ENCODE measurements at places on chromosomes 1 and 21.
A peak's percentile ranks its signal among the peaks of the same experiment; 100 is the strongest.

DNA sequence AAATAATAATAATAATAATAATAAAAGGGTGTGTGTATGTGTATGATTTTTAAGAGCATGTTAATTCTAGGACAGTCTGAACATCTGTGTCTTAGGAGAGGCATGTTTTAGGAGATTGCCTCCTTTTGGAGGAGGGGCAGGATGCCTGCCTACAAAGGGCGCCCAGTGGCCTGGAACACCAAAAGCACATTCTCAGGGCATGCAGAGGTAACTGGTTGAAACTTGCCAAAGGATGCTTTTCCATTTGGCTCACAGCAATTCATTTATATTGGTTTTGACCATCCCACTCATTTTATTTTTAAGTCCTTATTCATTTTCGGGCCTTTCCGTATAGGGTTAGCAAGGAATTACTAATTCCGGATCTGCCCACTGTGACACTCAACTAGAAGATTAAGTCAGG is 21.1 kb upstream of the LAMC2 start:
- no peak for DNase-seq

DNA sequence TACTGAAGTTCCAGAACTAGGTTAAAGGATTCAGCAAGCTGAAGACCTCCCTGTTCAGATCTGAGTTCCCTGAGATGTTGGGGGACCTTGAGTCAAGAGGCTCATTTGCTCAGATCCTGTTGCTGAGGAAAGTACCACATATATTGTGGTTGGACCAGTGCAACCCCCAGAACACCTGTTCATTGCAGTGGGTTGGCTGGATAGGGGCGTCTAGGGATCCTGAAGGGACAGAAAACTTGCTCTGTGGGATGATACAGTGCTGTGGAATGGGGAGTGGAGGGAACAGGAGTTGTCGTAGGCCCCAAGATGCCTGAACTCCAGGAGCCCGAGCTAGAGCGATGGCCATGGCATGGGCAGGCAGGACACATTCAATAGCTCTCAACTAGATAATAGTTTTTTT is 24.6 kb upstream of the MAPKAPK2 start:
- no peak for DNase-seq

DNA sequence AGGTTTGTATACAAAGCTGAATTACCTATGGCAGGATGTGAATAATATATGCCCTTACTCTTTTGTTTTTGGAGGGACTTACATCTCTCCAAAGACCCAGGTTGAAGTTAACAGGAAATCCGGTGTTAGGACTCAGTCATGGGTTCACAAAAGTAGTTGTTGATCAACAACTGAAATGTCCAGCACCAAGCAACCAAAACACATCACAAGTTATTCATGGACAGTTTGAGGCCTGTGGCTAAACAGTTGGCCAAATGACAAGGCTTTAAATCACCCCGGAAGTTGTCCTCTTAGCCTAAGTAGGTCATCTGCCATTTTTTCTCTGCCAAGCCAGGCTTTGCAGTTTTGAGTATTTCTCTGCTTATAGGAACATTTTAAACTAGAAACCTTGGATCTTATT is 89.9 kb downstream of the CD247 start:
- DNase-seq, result no peak

- DNase-seq, result no peak
Observed at GRCh38 chr1:245091818-245092637, 62.8 kb upstream of the KIF26B start.

DNA sequence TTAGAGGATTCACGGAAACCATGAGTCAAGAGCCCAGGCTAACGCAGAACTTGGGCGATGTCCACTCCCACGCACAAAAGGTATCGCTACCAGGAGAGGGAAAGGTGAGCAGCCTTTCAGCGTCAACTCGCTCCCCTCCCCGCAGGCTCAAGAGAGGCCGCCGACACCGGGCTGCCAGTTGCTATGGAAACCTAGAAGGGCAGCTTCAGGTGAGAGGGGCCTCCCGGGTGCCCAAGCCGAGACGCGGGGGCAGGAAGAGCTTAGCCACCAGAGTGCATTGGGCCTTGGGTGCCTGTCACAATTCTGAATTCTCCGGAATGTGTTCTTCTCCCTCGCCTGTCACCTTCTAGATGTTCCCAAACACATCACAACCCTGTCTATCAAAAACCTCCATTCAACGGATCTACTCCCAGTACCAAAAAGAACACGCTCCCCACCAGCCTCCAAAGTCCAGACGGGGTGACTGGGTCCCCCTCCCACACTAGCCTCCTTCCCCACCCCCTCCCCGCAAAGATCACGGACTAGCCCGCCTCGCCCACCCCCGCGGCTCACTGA is 694 bp downstream of the MEAF6 start:
- DNase-seq, result peak; percentile 66

- DNase-seq, result peak; percentile 23
Observed at GRCh38 chr1:87325982-87326738, 2.5 kb upstream of the LMO4 start.

- DNase-seq, result no peak
Observed at GRCh38 chr1:243268751-243269460, 13.1 kb downstream of the SDCCAG8 start.

- no peak for DNase-seq
Observed at GRCh38 chr1:205076245-205076761, 8.0 kb downstream of the TMEM81 start.

GRCh38 chr1:232114985-232115384 is 488.4 kb downstream of the DISC1 start:
- DNase-seq, result no peak

DNA sequence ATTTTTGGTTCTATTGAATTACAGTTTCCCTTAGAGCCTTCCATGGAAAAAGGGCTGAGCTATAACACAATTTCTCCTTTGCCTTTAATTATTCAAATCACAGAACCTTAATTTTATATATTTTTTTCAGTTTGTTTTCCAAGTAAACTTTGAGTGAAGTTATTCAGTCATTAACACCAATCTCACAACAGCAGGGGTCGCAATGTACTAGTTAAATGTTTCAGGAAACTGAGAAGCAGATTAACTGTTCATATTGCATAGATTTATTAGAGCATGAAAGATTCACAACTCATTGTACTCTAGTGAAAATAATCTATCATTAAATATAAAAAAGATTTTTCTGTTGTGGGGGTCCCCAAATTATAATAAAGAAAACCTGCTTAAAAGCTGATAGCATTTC is 64.1 kb downstream of the KIFAP3 start:
- no peak for DNase-seq

DNA sequence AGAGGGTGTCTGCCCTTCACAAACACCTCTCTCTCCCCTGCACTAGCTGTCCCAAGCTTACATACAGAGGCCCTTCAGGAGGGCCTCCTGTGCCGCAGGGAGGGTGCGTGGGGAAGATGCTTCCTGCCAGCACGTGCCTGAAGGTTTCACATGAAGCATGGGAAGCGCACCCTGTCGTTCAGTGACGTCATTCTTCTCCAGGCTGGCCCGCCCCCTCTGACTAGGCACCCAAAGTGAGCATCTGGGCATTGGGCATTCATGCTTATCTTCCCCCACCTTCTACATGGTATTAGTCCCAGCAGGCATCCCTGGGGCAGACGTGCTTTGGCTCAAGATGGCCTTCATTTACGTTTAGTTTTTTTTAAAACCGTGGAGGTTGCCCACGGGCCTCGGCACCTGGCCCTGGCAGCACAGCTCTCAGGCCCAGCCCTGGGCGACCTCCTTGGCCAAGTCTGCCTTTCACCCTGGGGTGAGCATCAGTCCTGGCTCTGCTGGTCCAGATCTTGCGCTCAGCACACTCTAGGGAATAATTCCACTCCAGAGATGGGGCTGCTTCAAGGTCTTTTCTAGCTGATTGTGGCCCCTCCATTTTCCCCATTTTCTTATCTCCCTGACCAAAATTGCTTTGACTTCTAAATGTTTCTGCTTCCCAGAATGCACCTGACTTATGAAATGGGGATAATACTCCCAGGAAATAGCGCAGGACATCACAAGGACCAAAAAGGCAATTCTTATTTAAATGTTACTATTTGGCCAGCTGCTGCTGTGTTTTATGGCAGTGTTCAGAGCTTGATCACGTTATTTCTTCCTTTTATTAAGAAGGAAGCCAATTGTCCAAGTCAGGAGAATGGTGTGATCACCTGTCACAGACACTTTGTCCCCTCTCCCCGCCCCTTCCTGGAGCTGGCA is 6.1 kb downstream of the NPPA start:
- no peak for DNase-seq

Data from caudate nucleus (tissue), 63 donors.